LoVo (cell line): ENCODE measurements at places on chromosomes 3 and 15.
A peak's percentile ranks its signal among the peaks of the same experiment; 100 is the strongest.

DNA sequence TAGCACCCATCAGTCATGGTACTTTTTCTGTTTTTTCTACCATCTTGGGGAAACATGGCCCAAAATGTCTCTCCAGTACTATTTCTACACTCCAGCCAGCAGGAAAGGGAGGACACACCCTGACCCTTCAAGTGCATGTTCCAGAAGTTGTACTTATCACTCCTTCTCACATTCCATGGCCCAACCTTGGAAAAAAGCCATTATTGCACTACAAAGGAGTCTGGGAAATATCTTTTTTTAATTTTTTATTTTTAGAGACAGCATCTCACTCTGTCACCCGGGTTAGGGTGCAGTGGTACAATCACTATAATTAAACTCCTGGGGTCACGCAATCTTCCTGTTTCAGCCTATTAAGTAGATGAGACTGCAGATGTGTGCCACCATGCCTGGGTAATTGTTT lies 100.0 kb upstream of the PPP2R3A start:
- DNase-seq, result no peak

GRCh38 chr15:29970402-29970695 lies 112.4 kb upstream of the GOLGA8J start:
- DNase-seq, result no peak

DNA sequence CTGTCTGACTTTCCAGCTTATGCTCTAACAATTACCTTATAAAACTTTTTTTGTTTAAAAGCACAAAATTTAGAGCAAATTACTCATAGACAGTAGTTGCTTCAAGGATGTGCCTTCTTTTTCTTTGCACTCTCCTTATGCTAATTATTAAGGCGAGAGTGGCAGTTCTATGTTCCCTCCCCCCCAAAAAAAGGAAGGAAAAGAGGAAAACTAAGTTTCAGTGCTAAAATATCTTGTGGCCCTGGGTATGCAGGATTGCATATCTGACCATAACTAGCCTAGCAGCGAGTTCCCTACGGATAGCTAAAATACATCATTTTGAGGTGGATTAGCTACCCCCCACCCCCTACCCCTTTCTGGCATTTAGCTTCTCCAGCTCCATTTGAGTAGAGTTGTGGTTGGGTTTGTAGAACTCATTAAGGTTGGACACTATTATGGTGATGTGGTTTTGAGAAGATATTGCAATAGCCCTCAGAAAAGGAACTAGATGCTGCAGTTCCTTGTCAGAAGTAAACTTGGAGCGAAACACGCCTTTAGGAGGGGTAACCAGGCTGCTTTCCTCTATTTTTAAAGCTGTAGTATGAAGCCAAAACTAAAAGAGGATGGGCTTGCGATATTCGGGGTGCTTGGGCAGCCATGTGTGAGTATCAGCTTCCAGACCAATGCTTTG lies 174.6 kb downstream of the AKAP13 start:
- DNase-seq, result no peak

DNA sequence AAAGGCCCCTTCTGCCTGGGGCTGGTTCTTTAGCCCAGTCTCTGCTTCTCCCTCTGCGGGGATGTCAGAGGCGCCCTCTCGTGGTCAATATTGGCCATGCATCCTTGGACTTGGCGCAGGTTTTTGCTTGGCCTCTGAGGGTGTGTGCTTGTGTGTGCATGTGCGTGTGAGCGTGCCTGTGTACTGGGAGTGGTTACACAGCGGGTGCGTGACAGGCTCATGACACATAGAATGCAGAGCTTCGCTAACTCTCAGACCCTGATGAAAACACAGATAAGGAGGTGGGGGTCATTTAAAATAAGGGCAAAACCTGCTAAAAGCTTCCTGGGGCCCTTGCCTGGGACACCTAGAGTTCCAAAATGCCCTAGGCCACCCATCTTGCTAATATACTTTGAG lies 160.9 kb downstream of the SMAD6 start:
- peak; percentile 82 for DNase-seq

- DNase-seq, result no peak
Observed at GRCh38 chr15:77982127-77982490, 95.4 kb downstream of the TBC1D2B start.

DNA sequence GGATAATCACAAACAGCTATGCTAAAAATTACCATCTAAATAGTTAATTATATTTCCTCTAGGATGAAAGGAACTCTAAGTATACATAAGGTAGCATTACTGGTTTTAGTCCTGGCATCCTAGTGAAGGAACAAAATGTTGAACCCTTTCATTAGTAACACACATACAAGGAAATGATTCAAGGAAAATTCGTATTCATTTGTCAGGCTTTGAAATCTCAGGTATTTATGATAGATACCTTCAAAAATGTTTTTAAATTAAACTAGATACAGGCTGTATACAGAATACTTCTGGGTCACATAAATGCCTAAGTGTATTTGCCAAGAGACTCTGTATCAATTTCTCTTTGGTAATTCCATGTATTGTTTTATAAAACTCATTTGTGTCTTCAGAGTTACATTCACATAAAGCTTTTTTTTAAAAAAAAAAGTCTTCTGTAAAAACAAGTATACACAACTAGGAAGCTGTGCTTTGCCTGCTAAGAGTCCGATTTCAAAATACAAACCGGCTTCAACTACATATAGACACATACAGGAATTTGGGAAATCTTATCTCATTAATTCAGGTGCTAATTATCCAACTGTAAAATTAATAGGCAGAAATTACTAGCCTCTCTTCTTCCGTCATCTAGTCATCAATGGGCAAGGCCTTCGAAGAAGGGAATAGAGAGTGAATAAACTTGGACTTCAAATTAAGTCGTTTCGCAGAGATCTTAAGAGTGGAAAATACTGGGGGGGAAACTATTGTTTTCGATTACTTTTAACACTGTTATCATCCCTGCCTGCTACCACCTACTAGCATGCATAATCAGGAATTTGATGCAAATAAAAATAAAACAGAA lies 1.3 kb downstream of the SECISBP2L start:
- DNase-seq, result peak; percentile 24

GRCh38 chr3:56818156-56818985 lies 16.6 kb upstream of the ARHGEF3 start:
- DNase-seq, result no peak

DNA sequence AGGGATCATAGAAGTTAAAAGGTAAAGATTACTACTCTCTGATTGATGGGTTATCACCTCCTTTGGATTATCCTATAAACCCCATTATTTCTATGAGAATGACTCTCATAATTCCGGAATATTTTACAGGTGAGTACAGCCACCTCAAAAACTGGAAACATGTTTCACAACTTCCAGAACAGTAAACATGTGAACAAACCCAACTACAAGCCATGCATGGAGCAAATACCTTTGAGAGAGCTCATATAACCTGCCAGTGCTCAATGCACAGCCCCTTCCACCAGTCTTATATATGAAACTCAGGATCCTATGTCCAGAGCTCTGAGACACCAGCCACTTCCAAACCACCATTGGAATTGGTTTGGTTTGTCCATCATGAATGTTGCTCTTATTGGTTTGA lies 208.0 kb downstream of the MECOM start:
- DNase-seq, result no peak

DNA sequence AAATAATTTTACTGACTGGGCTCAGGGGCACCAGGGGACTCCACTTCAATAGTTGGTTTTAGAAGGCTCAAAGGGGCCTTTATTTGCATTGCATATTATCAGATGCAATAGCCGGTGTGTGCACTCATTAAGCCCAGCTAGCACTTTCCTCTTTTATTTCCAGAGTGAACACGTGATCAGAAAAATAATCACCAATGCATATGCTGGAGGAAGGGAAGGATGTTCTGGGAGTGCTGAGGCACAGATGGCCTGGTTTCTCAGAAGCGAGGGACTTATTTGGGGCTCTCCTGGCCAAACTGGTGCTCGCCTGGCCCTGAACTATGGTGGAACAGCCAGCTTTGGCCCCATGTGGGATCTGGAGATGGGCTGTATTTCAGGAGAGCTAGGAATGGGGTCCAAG lies 60.4 kb upstream of the SEC13 start:
- DNase-seq, result no peak

GRCh38 chr3:146308222-146308621 lies 57.3 kb upstream of the PLSCR4 start:
- no peak for DNase-seq

GRCh38 chr3:116300226-116300625 lies 145.1 kb downstream of the LSAMP start:
- DNase-seq, result no peak

DNA sequence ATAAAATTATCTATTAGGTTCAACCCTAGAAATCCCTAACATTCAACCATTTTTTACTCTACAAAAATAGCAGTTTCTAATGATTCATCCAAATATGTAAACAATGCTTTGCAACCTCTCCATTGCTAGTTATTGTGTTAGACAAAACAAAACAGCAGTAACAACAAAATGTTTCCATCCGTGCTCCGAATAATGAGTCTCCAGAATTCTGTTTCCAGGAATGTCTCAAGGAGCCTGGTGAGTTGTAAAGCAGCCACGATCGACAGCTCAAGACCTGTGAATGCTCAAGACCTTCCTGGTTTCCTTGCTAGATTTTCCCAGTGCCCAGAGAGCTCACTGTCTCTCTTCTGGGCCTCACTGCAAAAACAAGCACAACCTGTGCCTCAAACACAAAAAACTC lies 49.9 kb downstream of the CHRD start:
- no peak for DNase-seq

- no peak for DNase-seq
Observed at GRCh38 chr15:98281130-98281529, 320.6 kb downstream of the ARRDC4 start.

DNA sequence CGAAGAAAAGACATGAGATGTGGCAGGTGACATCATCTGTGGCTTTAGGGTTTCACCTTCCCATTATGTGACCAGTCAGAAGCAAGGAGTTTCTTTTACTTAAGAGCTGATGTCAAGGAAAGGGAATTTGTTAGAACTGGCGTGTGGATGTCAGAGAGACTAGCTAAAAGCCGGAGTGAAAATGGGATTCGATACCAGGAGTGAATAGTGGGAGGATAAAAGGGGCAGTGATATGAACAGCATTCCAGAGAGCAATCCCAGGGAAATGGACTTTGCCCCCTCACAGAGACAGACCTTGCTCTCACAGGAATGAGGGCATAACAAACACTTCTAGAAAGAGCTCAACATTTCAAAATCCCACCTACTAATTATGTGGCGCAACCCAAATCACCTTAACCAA lies 5.9 kb upstream of the FMN1 start:
- peak; percentile 71 for DNase-seq

DNA sequence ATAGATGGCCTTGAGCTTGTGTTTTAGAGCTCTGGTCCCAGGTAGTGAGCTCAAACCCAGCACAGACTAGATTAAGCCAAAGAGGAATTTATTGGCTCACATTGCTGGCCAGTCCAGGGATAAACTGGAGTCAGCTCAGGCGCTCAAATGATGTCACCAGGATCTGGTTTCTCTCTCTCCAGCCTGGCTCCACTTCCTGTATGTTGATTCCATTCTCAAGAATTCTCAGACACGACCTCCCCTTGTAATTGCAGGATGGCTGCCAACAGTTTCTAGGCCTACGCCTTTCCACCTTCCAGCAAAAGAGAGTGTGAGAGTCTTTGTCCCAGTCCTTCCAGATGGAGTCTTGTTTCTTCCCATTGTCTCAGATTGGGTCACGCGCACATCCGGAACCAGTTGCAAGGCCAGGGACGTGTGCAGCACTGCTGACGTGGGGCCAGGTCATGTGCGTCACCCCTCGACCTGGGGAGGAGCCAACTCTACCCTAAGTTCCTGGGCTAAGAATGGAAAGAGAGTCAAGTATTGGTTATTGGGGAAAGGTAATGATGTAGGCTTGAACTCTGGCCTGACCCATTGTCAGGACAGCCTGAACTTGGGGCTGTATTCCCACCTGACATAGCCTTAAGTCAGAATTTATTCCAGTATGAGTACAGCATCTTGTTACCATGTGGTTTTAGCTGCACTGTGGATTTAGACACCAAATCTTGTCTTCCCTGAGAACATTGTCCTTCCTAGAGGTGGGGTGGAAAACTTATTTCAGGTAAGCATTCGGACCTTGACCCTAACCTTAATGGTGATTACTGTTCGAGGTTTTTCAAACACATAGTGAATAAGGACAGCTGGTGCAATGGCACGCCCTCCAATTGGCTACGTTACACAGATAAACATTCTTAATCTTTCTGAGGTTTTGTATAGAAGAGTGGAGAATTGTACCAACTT lies 31.6 kb downstream of the CACNA1D start:
- DNase-seq, result no peak

GRCh38 chr3:95154766-95155165 lies 1091.9 kb downstream of the NSUN3 start:
- peak; percentile 62 for DNase-seq

GRCh38 chr3:183845608-183846288 lies 20.4 kb upstream of the MAP6D1 start:
- no peak for DNase-seq

GRCh38 chr3:164848923-164849322 lies 229.4 kb downstream of the SI start:
- no peak for DNase-seq

DNA sequence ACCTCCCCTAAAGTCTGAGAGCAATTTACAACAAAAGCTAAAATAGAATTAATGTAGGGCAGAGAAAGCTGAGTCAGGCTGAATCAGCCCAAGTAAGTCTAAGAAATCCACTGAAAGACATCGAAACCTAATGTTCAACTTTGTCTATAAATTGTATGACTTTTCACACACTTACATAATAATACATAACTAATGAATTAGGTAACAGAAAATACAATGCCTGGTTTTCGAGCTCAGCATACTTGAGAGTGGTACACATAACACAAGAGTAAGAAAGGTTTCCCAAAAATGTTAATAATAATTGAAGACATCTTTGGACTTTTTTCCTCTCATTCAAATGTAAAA lies 55.3 kb upstream of the VGLL4 start:
- no peak for DNase-seq

DNA sequence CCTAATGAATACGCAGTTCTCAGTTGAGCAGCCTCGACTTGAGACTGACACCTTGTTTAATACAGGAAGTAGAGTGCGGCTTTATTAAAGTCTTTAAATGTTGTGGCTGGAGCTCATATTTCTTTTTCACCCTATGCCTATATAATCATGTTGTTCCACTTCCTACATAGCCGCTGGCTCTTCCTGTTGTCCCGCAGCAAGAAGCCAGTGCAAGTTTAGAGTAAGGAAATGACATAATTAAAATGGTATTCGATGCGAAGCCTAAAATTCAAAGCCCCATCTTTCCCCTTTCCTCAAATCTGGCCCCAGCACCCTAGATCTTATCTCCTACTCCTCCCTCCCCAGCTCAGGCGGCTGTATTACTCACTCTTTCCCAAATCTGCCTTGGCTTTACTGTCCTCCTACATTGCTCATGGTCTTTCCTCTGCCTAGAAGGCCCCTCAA lies 7.5 kb upstream of the PHLDB2 start:
- no peak for DNase-seq

DNA sequence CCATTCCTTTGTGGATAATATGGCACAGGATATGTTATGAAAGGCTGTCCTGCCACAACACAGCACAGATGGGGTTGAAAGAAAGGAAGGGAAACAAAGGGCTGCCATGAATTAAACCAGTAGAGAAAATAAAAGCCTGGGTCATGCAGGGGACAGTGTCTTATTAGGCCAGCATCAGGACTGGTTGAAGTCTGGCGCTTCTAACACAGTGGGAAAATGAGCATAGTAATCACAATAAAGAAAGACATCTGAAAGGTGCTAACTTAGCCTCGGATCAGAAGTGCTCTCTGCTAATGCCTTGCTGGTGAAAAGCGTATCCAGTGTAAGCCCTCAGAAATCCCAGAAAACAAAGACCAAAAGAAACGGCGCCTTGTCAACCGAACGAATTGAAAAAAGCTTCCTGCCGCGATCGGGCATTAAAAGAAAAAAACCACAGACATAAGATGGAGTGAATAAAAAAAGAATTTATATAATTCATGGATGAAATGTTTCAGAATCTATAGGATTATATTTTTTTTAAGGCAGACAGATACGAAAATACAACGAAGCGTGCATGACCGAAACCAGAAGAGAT lies 566 bp upstream of the MKRN3 start:
- DNase-seq, result no peak

GRCh38 chr3:123695731-123696640 lies 111.1 kb upstream of the HACD2 start:
- DNase-seq, result no peak
